ENCODE measurements at places on chromosomes 2 and 18. TPM values are rescaled to one million over a fixed set of nuclear protein-coding genes. Genes with fewer than 3 reads are reported as not detected.

FBXO15 gene
- 0.67 TPM for total RNA-seq

TTN gene
- 0.01 TPM for total RNA-seq

L3MBTL4 gene
- not detected for total RNA-seq

BOLL gene
- total RNA-seq: not detected
